ENCODE measurements at places on chromosomes 1 and 21. TPM values are rescaled to one million over a fixed set of nuclear protein-coding genes. Genes with fewer than 3 reads are reported as not detected.
A peak's percentile ranks its signal among the peaks of the same experiment; 100 is the strongest.

GRCh38 chr1:234599617-234600417 lies 10.2 kb downstream of the IRF2BP2 start:
- DNase-seq: peak; percentile 91

- DNase-seq: peak; percentile 99
Observed at GRCh38 chr1:23585321-23586022, 26.2 kb upstream of the ID3 start.

GRCh38 chr1:52571783-52572182 lies 18.9 kb upstream of the TUT4 start:
- DNase-seq: peak; percentile 28

DNA sequence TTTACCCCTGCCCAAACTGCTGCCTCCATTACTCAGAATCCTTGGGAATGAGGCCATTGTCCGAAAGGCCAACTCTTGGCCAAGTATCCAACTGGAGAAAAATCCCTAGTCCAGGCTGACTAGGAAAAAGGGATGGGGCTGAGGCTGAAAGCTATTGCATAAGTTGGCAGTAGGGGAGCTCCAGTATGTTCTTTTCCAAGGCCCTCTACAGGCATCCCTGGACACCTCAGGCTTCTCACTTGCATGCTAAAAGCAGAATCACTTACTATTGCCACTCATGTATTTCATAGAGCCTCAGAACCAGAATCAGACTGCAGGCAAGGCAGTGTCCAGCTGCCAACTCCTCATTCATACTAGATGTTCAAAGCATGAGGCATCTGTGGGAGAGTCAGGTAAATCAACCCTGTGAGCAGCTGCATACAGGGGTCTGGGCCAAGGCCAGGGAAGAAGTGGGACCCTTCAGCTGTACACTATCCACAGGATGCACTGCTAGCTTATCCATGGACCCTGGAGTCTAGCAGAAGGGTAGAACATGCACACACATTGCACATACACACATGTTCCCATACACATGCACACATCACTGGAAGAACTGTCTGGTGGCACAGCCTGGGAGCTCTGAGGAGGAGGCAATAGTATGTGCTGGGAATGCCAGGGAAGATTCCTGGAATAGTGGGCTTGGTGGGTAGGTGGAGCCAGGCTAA lies 195.3 kb downstream of the C1orf94 start:
- DNase-seq: no peak

Gene SLC45A1
- total RNA-seq: 1.9 TPM

Measured in fibroblast of villous mesenchyme (primary cell).